ENCODE measurements at places on chromosomes 16 and 17.

DNA sequence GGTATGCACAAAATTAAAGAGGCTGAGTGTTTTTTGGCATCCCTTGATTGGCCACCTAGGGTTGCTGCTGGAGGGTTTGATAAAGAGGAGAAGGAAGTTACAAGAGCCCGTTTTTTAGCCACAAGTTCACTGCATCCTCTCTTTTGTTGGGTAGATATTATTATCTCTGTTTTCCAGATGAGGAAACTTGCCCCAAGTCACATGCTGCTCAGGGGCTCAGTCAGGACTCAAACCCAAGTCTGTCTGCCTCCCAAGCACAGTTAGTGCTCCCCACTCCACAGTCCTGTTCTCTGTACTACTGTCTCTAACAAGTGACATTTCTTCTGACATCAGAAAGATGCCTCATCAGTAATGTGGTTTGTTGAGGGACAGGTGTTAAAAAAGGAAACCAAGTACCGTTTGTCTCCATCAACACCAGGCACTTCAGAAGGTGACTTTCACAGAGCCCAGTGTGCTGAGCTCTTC lies 1.4 kb downstream of the NT5M start:
- no peak for DNase-seq

DNA sequence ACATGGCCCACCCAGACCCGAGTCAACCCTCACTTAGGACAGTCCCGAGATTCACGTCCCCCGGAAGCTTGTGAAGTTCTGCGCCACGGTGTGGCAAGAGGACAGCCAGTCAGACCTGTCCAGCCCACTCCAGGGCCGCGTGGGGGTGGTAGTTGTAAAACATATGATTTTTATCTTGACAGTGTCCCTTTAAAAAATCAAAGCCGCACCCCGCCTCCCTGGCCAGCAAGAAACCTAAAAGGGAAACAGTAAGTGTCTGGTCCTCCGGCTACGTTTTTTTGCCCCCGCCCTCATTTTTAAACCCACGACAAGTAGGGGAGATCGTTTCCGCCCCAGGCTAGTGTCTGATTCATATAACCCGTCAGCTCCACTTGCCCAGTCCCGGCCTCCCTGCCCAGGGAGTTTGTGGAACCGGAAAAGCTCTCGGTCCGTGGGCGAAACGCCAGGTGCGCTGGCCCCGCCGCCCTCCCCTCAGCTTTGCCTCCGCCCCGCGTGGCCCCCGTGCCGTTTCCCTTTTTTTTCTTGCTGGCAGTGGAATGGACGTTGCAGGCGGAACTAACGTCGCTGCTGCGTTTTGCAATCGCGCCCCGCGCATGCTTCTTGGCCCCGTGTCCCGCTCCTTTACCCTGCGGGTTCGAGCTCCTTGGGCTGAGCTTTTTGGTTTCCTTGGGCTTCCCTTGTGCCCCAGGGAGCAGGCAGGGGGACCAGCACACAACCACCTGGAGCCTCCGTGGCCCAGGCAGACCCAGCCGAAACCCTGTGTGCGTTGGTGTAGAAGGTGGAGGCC lies 13.3 kb upstream of the NUDT16L1 start:
- DNase-seq: peak; percentile 54

DNA sequence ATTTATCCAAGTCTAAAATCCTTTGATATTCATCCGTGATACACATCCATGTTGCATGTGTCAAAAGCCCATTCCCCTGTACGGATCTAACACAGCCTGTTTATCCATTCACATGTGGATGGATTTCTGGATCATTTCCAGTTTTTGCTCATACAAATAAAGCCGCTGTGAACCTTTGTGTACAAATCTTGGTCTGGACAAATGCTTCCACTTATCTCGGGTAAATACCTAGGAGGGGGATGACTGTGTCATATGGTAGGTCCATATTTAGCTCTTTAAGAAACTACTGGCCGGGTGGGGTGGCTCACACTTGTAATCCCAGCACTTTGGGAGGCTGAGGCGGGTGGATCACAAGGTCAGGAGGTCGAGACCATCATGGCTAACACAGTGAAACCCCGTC lies 6.3 kb upstream of the TBCD start:
- DNase-seq: no peak

DNA sequence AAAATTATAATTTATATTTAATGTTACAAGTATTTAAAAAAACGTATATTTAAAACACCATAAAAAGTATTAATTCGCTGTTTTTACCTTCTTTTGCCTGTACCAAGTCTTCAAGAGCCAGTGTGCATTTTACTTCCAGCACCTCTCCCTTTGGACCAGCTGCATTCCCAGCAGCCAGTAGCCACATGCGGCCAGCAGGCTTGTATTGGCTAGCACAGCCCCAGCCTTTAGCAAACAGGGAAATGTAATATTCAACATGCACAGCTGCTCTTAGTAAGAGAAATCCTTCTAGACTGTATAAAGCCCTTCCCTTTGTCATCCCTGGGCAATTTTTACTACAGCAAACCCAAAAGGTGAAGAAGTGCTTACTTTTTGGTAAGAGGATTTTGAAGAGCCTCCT lies 6.6 kb downstream of the DHODH start:
- DNase-seq: no peak

DNA sequence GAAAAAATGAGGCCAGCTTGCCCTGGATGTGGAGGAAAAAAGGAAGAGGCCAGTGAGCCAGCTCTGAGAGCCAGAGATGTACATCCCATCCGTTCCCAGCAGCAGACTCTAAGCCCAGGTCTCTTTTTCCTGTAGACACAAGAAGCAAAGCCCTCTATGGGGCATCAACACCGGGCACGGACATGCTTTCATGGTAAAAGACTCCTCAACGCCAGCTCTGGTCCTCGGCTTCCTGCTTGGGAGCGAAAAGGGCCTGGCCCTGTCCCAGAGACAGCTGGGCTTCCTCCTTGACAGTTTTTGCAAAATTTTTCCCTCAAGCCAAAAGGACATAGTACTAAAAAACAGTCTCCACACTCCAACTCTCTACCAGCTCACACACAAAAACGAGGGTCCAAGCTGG lies 27.1 kb downstream of the PELP1 start:
- no peak for DNase-seq

- no peak for DNase-seq
Measured at GRCh38 chr16:15777533-15778203, 79.2 kb downstream of the MYH11 start.

- DNase-seq: no peak
Measured at GRCh38 chr17:14359163-14360020, 58.5 kb downstream of the HS3ST3B1 start.

GRCh38 chr17:8884336-8884990 lies 17.0 kb upstream of the PIK3R6 start:
- DNase-seq: no peak

All from anterior cingulate cortex (tissue), 58 donors.